CD4-positive, alpha-beta T cell treated with Interleukin-10 for 1 hour (primary cell): ENCODE measurements at places on chromosomes 6 and 20.
A peak's percentile ranks its signal among the peaks of the same experiment; 100 is the strongest.

DNA sequence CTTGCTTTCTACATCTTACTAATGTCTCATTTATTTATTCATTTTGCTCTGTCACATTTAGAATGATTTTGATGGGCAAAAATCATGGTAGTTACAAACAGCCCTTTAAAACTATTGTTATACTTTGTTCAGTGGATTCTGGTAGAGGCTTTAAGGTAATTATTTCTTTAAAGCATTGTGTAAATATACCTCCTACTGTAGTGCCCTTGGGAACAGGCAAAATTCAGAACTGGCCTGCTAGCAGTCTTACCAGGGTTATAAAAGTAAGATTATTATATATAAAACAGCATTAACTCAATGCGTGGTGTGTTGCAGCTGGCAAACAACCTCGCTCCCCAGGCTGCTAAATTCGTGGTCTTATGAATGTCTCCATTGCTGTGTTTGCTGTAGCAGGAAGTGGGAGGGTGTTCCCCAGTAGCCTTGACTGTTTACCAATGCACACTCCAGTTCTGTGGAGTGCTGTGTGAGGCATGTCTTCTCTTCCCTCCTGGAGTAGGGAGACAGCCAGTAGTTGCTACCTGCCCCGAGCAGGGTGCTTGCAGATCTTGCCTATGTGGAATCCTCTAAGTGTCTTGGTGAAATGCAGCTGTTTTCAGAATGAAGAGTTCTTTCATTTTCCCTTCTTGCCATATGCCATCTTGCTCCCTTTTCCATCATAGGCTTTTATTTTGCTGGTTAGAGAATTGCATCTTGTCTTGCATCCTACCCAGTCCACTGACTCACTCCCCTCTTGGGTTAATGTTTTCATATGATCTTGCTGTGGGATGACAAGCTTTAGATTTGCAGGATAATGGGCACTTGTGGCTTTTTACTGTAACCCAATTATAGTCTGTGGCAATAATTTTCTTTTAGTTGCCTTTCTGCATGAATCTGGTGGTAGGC, 45.3 kb downstream of the IGF2R start:
- DNase-seq = peak; percentile 40

GRCh38 chr6:168864541-168865460, 388.8 kb downstream of the THBS2 start:
- DNase-seq = no peak

DNA sequence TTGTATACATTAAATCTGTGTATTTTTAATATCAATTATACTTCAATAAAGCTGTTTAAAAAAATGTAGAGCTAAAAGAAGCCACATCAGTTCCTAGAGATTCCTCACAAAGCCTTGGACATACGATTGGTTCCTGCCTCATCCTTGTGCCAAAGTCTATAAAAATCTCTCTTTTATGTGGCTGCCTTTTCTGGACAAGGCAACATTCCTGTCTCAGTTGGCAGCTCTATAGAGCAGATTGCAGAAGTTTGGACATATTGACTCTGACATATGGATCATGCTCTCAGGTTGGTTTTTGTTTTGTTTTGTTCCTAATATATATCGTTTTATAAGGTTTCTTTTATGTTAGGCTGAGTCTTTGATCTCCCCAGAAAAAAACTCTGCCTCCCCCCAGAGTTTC, 148.9 kb downstream of the MAFB start:
- no peak for DNase-seq

DNA sequence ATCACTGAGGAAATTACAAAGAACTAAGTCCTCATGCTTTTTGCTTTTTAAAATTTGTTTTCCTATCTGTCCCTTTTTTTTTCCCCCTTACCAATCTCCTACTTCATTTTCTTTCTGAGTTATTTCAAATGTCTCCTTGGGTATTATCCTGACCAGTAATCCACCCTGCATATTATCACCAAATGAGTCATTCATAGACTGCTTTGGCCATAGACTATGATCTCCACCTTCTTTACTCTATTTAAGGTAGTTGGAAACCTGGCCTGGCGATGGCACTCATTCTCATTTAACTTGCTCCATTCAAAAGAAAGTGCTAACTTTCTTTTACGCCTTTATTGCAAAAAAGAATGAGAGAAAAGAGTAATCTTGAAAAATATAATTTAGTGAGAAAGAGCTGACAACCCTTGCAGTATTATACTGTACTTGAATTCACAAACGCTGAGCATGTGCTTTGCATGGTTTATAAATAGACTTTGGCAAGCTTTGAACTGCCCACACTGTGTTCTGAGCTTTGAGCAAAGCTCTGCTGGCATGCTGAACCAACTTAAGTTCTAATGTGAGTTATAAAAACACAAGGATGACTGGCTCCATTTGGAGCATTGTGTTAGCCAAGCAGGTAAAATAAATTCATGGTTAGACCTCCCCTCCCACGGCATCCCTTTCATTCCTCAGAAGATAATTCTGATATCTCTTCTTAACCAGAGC, 198.9 kb downstream of the NKAIN2 start:
- no peak for DNase-seq

- no peak for DNase-seq
These were observed 61.6 kb downstream of the MRAP2 start for GRCh38 chr6:84095156-84095555.

DNA sequence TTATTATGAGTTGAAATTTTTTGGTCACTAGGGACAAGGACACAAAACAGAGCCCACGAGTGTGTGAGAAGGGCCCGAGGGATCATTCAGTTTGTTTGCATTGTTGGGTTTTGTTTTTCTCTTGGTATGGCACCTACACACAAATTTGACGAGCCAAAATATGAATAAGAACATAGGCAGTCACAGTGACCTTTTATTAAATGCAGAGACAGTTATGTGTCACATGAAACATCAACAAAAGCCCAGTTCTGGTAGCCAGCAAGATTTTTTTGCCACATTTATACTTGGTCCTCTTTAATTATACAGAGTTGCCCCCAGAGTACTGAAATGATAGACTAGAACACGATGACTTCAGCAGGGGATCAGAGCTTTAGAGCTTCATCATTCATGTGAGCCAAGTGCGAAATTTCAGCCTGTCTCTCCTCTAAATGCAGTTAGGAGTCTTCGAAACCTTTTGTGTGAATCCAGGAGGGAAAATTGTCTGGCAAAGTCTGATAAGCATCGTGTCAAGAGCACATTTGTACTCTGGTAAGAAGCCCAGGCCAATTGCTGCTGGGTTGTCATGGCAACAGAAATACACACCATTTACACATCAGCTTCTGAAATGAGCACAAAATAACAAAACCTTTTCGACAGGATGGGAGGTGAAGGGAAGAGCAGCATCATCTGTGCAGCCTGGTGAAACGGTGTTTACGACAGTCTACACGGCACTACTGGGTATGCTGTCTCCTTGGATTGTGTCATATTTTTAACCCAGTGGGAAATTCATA, 79.2 kb upstream of the RIPOR2 start:
- peak; percentile 82 for DNase-seq

DNA sequence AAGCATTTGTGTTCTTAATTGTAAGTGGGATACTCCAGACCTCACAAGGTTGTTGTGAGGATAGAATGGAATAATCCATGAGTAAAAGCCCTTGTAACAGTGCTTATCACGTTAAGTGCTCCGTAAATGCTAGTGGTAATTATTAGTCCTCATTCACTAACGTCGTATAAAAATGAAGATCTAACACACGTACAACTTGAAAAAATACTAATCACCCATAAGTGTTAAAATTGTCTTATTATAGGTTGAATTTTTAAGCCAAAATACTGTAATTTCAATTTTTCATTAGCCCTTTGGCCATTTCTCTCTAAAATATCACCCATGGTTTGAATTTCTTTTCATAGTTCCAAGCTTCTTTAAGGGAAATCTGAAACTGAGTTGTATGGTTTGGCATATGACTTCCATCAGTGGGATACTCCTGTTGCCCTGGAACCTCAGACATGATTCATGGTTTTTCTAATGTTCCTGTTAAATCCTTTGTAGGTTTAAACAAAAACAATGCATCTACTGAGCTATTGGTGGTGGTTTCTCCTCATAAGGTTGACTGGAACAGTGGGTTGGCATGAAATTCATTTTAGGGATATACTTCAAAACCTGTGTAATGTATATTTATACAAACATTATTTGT, 19.1 kb downstream of the XRN2 start:
- no peak for DNase-seq

DNA sequence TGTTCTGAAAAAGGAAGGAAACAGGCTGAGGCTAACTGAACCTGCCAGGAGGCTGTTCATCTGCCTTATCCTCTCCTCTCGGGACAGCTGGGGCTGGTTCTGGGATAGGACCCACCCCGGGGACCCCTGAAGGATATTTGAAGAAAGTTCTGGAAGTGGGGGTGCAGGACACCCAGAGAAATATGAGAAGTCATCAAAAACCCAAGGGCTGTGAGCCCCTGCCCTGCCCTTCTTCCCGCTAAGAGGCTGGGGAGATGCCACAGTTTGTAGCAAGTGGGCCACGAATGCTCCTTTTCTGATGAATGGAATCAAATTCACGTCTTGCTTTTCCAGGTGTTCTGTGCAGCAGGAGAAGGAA, 37.9 kb downstream of the TMEM242 start:
- DNase-seq = no peak

DNA sequence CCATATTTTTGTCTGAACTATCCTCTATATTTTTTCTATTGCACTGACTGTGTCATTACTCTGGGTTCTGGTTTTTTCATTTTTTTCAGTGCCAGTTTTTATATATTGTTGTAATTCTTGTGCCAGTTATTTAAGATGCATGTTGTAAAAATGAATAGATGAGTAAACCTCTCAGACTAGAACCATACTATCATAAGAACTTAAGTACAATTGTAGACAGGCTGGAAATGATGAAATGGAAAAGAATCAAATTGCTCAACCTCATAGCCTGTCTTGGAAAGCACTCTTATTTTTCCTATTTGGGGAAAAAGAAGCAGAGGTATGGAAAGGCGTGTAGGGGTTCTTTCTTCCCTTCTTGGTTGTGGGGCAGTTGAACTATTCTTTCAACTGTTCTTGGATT, 30.2 kb downstream of the PANK2 start:
- no peak for DNase-seq

DNA sequence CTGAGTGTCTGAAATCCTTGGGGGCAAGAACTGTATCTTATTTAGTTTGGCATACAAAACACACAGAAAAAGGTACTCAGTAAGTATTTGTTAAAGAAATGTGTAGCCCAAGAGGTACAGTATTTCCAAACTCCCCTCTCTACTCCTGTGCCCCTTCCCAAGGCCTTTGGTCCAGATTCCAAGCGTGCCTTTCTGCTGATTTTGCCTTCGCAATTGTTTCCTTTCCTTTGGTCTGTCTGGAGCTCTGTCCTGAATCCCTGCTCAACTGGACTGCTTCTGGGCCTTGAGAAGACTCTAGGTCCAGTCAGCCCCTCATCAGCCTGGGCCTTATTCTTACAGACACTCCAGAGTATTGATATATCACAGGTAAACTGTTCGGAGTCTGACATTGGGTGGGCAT, 122.2 kb upstream of the SYNCRIP start:
- DNase-seq = no peak

DNA sequence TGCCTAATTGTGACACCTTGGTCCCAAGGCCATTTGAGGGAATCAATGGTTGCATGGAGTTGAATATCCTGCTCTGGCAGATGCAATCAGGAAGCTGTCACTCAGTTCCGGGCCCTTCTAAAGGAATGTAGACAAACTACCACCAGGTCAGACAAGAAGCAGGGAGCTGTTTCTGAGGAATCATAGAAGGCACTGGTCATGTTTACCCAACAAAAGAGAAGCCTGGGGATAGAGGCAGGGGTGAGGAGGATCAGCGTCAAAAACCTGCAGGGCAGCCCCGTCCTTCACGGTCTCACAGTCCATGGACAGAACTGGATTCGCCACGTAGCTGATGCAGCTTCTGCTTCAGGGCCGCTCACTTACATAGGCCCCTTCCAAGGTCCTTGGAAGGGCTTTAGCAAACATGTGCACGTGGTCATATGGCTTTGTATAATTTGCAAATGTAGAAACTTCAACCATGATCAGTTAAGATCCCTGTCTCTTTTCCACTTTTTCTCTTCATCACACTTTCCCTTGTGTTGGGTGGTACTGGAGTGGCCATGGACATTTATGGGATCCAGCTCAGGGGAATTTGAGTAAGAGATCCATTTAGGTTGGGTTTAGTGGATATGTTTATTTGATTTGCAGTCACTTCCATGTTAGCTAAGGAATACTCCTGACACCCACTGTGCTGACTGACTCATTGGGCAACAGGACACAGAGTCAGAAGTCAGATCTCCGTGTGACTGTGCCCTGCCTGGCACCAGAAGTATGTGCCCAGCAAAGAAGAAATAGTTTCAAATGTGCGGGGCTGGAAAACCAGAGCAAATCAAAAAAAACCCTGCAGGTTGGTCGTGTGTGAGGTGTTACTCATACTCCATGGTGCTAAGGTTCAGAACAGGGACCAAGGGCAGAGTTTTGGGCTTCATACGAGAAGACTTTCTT, 60.0 kb upstream of the ZFAND3 start:
- no peak for DNase-seq

DNA sequence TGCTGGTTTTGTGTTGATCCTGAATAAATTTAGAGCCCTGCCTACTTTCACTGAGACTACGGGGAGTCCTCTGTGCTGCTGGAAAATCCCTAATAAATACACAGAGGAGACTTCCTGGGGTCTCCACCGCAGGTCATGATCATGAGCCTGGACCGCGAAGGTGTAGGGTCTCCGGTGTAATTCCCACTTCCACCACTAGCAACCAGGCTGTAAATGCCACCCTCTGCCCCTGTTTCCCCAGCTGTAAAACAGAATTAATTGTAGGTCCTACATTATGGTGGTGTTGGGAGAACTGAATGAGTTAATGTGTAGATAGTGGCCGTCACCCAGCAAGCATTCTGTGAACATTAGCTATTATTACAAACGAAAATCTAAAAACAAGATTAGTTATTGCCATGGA, 191.6 kb upstream of the THBS2 start:
- DNase-seq = no peak

DNA sequence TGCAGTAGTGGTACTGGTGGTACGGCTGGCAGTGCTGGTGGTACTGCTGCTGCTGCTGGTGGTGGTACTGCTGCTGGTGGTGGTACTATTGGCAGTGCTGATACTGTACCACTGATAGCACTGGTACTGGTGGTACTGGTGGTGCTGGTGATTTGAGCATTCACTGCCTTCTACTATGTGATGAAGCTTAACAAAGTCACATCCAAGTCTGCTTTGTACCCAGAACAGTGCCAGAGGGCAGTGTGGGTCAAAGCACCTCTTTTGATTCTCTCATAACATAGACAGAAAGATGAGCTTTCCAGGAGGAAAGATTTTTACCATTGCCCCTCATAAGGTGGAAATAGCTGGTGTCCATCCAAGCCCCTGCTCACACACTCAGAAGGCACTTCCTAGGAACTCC, 48.7 kb downstream of the ANKRD6 start:
- DNase-seq = no peak
